Stimulated activated CD4-positive, alpha-beta T cell treated with anti-CD3 and anti-CD28 coated beads, Interleukin-1b, Interleukin-23, amount 100 ng/mL, for 24 hours (primary cell): ENCODE measurements at places on chromosomes 4 and X.

DNA sequence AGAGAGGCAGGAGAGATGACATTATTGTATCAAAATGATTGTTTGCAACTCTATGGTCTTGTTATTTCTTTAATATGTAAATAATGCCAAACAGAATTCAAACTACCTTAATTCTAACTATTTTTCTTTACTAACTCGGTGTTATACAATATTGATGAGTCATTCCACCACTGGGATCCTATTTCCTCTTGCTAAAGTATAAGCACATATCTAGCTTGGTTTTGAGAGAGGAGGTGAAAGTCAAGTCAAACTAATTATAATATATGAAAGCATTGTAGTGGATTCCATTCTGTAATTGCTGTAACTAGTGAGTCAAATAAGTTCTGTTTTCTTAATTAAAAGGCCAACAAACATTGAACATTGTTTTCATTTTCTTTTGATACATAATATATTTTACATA lies 837.6 kb downstream of the PDHA2 start:
- DNase-seq: no peak

- DNase-seq: no peak
These were observed 347.8 kb downstream of the ANK2 start for GRCh38 chr4:113397114-113397701.

- no peak for DNase-seq
These were observed 160.8 kb downstream of the FANCB start for GRCh38 chrX:14712096-14712495.

DNA sequence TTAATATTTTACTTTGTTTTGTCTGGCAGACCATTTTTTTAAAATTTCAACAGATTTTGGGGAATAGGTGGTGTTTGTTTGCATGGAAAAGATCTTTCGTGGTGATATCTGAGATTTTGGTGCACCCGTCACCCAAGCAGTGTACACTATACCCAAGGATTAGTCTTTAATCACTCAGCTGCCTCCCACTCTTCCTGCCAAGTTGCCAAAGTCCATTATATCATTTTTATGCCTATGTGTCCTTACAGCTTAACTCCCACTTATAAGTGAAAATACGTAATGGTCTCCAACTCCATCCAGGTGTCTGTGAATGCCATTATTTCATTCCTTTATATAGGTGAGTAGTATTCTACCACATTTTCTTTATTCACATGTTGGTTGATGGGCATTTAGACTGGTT lies 281.7 kb upstream of the GK2 start:
- DNase-seq: no peak

GRCh38 chr4:77930876-77931275 lies 68.2 kb downstream of the MRPL1 start:
- no peak for DNase-seq

GRCh38 chr4:79042079-79042674 lies 102.9 kb upstream of the PAQR3 start:
- DNase-seq: no peak

- DNase-seq: no peak
These were observed 43.4 kb downstream of the SHROOM2 start for GRCh38 chrX:9829308-9830267.

GRCh38 chrX:87706134-87706533 lies 188.5 kb downstream of the KLHL4 start:
- no peak for DNase-seq

- DNase-seq: no peak
These were observed 177.6 kb downstream of the RNF150 start for GRCh38 chr4:140955641-140956040.

- DNase-seq: no peak
These were observed 122.1 kb upstream of the DIPK2B start for GRCh38 chrX:45322820-45323219.

DNA sequence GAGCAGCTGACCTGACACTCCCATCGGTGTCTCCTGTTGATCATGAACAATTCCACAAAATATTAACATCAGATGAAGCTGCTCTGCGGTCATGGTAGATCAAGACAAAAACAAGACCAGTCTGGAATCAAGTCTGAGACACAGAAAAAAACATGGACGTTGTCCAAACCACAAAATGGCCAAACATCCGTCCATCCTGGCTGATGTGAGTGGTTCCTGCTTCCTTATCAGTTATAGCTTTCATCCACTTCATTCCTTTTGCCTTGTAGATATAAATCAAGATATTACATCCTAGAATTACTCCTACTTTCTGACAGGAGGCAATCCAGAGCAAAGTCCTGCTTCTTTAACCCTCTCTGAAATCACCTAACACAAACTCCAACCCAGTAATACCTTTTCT lies 28.8 kb upstream of the PCSK1N start:
- DNase-seq: no peak

- DNase-seq: no peak
These were observed 14.9 kb downstream of the NKX6-1 start for GRCh38 chr4:84484236-84484635.
